ENCODE measurements at places on chromosomes 2 and 18.

DNA sequence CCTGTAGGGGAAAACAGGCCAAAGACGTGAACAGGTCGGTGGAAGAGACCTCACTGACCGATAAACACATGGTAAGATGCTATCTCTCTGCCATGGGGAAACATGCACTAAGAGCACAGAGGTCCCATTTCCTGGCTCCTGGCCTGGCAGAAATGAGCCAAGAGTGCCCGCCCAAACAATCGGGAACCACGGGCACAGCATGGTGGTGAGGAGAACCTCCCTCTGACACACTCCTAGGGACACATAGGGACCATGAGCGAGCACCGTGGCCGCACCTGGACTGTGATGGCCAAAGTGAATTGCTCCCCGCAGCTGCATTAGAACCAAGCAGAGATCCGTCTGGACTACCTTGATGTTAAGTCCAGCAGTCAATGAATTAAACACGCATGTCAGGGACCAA is 11.1 kb downstream of the HS6ST1 start:
- no peak for DNase-seq

- no peak for DNase-seq
Observed at GRCh38 chr2:43592443-43592842, 3.4 kb downstream of the THADA start.

DNA sequence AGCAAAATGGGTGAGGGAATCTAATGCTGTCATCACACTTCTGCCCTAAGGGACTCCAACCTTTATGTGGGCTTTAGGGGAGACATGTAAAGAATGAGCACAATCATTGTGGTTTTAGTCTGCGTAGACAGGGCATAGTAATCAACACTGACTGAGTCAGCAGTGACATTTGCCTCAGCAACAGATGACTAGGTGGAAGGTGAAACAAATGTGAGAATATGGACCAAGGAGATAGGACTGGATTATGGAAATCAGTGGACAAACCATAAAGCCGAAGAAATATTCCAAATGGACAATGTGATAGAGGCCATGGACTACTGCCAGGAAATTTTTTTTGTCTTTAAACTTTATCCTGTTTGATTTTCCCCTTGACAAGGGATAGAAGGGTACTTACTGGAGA is 83.9 kb downstream of the PDK1 start:
- no peak for DNase-seq

GRCh38 chr2:104790100-104790811 is 63.7 kb upstream of the POU3F3 start:
- DNase-seq, result no peak

DNA sequence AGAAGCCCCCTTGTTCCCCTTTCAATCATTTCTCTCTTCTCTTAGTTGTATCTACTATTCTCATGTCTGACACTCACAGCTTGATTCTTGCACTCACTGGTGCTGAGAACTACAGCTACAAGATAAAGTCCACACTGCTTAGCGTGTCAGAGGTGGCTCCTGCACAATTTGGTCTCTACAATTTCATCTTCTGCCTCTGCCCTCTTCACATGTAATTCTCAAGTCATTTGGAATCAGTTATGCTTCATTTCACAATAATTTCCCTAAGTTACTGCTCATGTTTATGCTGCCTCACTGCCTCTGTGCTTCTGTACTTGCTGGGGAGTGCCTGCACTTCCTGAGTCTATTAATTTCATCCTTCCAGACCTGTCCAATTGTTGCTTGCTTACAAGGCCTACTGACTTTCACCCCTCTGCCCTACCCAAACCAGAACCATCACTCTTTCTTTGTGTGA is 11.6 kb upstream of the NAB1 start:
- no peak for DNase-seq

DNA sequence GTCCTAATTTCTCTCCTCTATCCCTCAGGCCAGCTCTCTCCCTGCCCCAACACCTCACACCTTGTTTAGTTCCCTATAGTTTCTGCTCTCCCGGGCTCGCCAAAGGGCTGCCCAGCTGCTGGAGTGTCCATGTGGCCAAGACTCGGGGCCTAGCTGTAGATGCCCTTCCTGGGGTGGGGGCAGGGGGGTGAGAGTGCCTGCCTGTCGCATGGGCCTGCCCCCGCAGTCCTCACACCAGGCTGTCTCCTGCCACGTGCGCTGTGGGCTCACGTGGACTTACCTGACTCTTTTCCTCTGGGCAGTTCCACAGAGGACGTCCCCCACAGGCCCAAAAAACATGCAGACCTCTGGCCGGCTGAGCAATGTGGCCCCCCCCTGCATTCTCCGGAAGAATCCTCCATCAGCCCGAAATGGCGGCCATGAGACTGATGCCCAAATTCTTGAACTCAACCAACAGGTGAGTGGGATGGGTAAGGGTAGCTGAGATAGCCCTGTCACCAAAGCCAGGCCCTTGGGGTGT is 7.4 kb upstream of the TMEM214 start:
- DNase-seq, result no peak

DNA sequence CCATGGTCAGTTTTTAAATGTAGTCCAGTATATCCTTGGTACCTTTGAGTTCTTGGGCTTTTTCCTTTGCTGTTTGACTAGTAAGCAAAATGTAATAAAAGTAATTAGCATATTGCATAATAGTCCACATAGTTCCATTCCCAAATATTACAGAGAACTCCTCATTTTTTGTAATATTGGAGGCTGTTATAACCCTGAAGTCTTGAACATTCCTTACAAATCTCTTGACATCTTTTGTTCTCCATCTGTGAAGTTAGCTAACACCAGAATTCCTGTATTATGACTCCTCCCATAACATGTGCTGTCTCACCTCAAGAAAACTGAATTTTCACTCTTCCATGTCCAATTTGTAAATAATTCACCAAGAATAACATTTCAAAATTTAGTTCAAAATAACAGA is 17.1 kb downstream of the CREB1 start:
- DNase-seq, result no peak

GRCh38 chr2:115400940-115401339 is 958.5 kb downstream of the DPP10 start:
- DNase-seq, result no peak

DNA sequence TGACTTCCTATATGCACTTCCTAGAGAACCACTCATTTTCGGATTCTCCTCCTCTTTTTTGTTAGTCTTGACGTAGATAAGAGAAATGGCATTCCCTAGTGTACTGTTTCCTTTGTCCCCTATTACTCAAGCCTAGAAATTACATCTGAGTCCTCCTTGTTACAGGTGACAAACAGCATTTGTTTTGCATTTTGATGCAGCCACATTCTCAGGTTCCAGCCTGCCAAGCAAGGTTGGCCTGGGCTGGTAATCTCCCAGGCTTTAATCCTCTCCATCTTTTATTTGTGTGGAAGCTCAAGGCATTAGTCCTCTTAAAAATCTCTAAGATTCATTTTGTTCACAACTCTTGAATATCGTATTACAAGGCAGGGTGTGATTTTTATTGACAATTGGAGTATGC is 318.0 kb upstream of the NRP2 start:
- no peak for DNase-seq

GRCh38 chr2:114038710-114039109 is 148.8 kb downstream of the ACTR3 start:
- no peak for DNase-seq

DNA sequence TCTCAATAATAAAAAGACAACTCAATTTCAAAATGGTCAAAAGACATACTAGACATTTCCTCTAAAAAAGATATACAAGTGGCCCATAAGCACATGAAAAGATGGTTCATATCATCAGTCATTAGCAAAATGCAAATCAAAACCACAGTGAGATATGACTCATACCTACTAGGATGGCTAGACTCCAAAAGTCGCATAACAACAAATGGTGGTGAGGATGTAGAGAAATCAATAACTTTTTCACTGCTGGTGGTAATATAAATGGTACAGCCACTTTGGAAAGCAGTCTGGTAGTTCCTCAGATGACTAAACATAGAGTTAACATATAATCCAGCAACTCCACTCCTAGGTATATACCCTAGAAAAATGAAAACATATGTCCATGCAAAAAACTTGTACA is 242.3 kb upstream of the NOL4 start:
- DNase-seq, result no peak

- DNase-seq, result no peak
Observed at GRCh38 chr2:82089518-82089917, 1785.0 kb upstream of the LRRTM1 start.

DNA sequence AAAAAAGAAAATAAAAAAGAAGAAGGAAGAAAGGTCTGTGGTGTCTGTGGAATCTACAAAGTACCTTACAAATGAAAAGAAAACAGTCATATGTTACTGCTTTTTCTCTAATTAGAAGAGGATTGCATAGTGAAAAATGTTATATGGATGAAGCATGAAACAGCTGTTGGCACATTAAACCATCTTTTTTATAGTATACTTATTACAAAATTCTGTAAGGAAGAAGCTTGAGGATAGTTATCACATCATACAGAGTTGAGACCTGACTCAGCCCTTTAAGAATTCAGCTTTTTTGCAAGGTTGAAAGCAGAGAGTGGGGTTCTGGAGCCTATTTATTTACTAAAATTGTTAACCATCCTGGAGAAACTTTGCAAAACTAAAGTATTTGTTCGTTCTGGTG is 222.7 kb downstream of the PHLPP1 start:
- DNase-seq, result no peak

GRCh38 chr2:113227698-113228097 is 51.0 kb downstream of the PAX8 start:
- DNase-seq, result no peak

DNA sequence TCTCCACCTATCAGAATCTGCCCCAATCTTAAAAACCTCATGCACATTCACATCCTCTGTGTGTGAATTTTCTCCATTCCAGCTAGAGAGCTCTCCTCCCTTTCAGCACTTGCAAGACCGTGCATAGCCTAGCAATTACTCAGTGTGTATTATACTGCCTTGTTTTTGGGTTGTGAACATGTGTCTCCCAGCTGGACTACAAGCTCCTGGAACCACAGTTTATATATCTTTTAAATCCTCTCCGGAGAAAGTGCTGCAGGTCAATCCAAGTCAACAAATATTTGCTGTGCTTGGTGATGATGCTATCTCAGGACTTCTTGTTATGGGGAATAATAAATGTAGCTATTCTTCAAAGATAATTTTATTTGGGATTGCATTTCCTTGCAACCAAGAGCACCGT is 58.2 kb upstream of the MEX3C start:
- DNase-seq, result no peak

GRCh38 chr2:69166812-69167468 is 154.0 kb downstream of the ANTXR1 start:
- DNase-seq, result no peak

DNA sequence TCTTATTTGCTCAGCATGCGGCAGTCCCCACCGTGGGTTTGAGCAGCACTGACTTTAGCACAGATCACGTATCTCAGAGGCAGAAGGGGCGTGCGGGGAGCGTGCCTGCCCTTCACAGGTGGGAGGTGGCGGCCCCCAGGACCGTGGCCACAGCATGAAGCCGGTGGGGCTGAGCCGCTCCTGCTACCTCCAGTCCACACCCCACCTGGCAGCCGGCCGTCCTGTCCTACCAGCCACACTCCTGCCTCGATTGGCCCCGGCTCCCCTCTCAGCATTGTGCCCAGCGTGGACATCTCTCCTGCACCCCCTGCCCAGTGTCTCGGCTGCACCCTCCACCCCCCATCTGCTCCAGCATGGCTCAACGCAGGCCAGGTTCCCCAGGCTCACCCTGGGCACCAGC is 73.6 kb downstream of the NFATC1 start:
- no peak for DNase-seq

DNA sequence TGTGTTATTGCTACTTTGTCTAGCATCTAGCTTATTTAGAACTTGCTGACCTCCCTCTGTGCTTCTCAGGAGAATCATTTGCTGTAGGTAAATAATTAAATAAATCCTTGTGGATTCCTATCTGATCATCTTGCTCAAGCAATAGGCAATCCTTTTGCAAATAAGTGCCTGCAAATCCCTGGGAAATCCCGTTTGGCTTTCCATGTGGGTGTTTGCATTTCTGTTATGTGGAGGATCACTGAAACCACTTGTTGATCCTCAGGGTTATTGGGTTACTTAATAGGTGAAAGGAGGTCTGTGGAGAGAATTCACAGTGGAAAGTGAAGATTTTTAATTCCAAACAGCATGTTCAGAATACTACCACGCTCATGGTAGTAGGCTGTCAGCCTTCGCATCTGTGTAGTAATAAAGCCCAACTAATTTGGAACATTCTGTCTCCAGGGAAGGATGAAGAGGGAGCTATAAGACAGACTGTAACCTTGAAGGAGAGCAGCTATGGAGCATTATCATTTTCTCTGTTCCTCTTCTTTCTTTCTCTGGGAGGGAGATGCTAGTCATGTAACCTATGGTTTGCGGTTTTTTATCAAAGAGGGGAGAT is 72.5 kb downstream of the GULP1 start:
- DNase-seq, result no peak

- no peak for DNase-seq
Observed at GRCh38 chr2:129464036-129464435, 515.4 kb upstream of the RAB6C start.

DNA sequence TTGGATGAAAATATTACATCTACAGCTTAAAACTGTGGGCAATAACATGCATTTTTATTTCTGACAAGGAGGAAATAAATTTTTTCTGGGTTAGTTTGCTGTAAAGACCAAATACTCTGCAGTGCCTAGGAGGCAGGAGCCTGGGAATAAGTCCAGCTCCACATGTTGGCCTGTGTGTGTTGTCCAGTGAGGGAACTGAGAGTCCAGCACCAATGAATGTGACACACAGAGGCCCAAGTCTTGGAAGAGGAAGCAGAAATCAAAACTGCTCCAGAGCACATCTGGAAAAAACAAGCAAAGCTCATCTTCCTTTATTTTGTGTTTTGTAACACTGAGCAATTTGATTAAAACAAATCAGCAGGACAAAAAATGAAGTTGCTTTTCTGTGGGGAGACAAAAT is 63.1 kb upstream of the KLHL14 start:
- no peak for DNase-seq
